H7 (cell line): ENCODE measurements at places on chromosomes 6 and 20. TPM values are rescaled to one million over a fixed set of nuclear protein-coding genes. Genes with fewer than 3 reads are reported as not detected.

GRCh38 chr6:67881706-67882065 is 753.4 kb upstream of the ADGRB3 start:
- DNase-seq = no peak

DNA sequence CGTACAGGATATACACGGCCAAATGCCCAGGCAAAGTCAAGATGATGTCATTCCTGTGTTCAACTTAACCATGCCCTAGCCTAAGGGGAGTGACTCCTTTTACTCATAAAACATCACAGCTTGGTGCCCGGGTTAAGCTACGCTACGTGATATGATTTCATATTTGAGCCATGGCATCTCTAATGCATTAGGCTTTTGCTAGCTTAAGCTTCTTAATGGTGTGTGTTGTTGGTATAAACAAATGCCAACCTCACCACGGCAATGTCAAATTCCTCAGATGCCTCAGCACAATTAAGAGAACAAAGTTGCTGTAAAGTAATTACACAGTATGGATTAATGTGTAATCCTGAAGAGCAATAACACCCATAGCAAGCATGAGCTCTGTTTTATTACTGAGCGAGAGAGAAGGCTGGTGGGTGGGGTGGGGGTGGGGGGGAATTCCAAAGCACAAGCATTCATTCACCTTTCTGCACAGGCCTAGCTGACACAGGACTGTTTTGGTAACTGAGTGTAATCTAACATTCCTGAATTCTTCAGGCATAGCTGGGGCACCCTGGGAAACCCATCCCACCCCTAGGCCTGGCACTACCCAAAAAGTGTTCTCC is 44.7 kb upstream of the CNKSR3 start:
- peak; percentile 18 for DNase-seq

DNA sequence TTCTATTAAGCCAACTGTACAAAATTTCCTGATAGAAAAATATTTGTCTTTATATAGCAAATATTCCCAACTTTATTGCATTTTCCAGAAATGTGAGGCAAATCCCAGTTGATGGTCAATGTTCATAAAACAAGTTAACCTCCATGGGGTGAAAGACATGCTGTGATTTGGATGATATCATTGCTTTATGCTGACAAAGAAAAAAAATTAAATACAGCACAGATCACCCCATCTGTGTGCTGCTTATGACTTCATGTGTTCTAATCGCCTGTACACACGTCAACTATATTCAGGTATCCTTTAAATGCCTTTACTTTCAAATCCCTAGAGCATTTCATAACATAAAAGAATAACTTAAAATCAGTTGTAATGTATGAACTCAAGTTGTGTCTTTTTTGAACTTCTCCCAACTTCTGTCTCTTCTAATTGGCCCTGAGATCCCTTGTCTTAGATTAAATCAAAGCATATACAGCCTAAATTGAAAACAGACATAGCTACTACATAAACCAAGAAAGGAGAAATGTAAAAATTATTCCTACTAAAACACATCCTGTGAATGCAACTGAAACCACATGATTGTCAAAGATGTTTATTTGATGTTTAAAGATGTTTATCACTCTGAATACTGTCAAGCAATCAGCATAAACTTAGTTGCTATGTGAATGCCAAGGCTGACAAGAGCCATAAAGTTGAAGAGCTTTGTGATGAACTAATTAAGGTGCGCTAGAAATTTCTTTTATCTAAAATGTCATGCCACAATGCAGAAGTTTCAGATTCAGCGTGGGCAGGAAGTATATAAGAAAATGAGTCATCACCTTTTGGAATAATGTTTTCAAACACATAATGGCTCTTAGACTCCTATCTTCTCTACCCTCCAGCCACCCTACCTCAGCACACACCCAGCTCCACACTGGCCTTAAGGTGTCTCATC is 68.7 kb downstream of the FILIP1 start:
- DNase-seq = no peak

DNA sequence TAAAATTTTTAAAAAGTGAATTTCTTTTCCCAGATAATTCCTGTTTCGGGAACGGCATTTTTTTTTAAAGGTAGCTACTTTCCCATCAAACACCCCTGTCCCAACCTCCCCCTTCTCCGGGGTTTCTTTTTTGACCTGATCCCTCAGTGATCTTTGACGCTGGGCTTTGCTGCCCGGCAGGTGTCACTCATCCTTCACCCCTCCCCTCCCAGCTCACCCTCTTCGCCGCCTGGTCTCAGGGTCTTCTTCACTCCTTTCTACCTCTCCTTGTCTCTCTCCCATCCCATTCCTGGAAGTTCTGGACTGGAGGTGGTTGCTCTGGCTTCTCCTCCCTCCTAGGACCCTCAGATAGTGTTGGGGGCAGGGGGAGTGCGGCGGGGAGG is 329 bp upstream of the GPR6 start:
- DNase-seq = peak; percentile 73

DNA sequence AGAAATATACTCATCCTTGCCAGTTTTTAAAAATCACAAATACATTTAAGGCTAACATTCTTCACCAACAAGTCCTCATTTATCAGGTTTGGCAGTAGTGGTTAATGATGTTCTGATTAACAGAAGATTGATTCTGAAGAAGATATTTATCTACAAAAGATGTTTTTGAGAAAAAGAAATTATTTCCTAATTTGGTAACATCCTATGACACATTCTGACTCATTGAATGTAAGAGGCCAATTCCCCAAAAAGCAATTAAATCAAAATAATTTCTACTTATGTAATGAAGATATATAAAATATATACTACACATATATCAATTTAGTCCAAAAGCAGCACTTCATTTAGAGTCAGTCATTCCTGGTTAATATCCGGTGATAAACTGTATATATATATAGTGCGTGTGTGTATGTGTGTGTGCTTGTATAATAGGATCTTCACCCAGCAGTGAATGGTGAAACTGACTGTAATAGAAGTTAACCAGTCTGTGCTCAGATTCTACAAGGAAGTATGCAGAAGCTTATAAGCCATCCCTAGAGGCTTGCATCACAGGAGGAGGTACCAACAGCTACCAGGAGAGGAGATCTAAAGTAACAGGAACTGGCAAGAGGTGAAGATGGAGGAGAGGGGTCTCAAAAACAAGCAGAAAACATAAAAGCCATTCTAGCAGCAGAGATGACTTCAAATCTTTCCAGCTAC is 82.9 kb upstream of the MARCKS start:
- no peak for DNase-seq

GRCh38 chr6:168711049-168711640 is 270.2 kb downstream of the SMOC2 start:
- DNase-seq = peak; percentile 57

GRCh38 chr6:33571637-33572316 is 8.3 kb downstream of the BAK1 start:
- no peak for DNase-seq

DNA sequence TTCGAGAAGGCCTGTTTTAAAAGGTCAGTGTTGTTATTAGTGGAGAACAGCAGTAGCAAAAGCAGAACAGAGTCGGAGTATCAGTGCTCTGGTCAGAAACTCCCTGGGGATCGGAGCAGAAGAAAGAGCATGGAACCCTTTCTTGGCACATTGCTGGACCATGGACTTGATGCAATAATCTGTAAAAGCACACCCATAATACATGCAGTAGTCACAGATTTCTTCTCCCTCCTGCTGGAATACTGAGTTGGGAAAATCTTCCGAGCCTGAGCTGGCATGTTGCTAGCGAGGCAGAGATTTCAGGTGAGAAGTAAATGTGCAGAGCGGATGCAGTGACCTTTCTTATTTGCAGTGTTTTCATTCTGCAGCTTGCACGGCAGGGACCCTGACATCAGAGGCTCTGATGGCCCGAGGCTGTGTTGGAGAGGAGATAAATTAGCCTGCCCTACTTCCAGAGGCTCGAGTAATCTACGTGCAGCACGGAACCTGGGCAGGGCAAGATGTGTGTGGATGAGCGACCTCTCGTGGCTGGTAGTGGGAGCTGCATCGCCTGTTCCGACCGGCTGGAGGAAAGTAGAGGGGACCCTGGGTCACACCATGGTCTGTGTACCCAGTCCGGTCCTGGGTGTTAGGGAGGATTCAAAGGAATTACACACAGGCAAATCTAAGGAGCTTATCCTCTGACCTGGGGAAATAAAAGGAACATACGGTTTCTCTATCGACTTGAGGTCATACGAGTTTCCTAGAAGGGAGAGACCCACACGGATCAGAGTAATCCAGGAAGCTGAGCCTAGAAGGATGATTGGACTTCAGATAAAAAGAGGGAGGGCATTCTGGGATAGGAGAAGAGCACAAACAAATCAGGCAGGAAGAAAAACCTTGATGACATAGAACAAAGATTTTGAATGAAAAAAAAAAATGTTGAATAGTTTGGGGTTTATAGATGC is 137.0 kb upstream of the STMND1 start:
- DNase-seq = peak; percentile 32

DNA sequence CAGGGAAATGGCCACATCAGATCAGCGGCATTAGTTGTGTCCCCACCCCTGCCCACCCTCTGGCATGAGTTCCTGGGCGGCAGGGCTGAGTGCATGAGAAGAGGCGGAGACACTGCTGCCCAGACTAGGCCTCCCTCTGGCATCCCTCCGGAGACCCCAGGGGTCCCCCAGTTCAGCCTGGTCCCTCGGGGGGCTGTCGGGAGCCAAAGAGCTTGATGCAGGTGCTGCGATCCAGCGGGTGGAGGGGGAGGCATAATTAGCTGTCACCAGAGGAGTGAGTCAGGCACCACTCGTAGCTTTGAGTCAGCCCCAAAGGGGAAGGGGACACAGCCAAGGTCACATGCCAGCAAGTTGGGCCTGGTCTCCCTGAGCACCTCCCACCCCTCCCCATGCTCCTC is 34.5 kb downstream of the DLGAP4 start:
- DNase-seq = no peak

DNA sequence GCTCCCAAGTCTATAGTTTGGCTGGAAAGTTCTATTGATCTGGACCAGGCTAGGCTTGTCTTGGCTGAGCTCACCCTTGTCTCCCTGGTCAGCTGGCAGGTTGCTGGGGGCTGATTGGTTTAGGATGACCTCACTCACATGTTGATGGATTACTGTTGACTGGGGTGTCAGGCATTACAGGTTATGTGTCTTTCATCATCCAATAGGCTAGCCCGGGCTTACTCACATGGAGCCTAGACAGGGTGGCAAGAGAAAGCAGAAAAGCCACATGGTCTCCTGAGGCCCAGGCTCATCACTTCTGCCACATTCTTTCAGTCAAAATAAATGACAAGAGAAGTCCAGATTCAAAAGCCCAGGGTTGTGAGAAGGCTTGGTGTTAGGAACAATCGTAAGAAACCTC is 103.5 kb downstream of the BFSP1 start:
- no peak for DNase-seq

- no peak for DNase-seq
Measured at GRCh38 chr6:10999994-11000393, 44.1 kb downstream of the ELOVL2 start.

DNA sequence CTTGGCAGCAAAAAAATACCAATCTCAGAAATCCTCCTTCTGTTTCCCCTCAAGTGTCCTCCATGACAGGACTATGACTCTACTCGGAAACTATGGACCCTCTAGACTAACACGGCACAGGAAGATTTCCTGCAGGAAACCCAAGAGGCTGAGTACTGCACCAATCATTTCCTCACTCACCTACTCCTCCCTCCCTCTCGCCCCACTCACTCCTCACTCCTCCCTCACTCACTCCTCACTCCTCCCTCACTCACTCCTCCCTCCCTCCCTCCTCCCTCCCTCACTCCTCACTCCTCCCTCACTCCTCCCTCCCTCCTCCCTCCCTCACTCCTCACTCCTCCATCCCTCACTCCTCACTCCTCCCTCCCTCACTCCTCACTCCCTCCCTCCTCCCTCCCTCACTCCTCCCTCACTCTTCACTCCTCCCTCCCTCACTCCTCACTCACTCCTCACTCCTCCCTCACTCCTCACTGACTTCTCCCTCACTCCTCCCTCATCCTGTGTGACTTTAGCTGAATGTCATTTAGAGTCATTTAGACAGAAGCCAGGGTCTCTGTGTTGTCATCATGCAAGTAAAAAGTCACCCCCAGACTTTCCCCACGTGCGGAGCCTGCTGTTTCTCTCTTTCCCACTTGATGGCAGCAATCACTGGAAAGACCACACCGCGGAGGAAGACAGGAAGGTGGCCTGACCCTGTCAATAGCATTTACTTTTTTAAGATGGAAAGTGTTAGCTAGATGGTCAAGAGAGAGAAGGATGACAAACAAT is 226.8 kb upstream of the PDE10A start:
- peak; percentile 69 for DNase-seq

DNA sequence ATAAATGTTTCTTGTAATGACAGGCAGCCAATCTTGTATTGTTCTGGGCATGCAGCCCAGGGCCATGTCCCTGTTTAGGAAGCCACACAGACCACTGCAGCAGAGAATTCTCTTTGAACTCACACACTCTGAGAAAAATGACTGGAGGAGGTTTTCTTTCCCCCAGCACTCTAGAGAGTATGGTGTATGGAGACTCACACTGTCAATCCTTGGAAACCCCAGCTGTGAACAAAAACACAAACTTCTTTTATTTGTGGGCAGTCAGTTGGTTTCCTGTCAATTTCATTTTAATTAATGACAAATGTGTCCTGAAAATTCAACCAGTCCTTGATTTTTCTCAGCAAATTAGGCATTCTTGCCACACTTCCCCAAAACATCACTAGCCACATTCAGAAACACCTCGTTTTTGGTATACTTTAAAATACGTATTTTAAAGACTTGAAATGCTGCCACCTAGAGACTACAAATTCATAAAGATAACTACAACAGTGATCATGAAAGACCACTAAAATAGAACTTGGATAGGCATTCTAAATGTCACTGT is 52.9 kb upstream of the UFL1 start:
- peak; percentile 2 for DNase-seq

- DNase-seq = no peak
Measured at GRCh38 chr6:34672657-34673043, 23.9 kb downstream of the ILRUN start.

DNA sequence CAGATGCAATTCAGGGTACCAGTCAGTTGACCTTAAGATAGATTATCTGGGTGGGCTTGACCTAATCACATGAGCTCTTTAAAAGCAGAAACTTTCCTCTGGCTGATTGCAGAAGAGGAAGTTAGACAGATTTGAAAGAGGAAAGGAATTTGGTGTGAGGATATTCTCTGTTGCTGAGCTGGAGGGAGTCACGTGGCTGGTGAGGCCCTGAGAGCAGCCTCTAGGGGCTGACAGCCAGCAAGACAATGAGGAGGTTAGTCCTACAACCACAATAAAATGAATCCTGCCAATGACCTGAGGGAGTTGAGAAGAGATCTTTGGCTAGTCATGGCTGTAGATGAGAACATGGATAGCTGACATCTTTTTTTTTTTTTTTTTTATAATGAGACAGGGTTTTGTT is 87.0 kb upstream of the B3GAT2 start:
- DNase-seq = no peak

- DNase-seq = no peak
Measured at GRCh38 chr6:4587171-4587570, 189.0 kb upstream of the CDYL start.

GRCh38 chr6:26122793-26123674 is 35.8 kb downstream of the HFE start:
- DNase-seq = peak; percentile 72

The MOG gene
- 1.4 and 2.0 TPM in 2 replicates for total RNA-seq

The CAGE1 gene
- total RNA-seq = 0.11 and 0.21 TPM in 2 replicates

The NOX3 gene
- total RNA-seq = not detected in 2 replicates

The C6orf15 gene
- total RNA-seq = not detected in 2 replicates

The PEX3 gene
- total RNA-seq = 21.9 and 24.9 TPM in 2 replicates

The PRELID3B gene
- 29.5 and 36.3 TPM in 2 replicates for total RNA-seq

The SLC29A1 gene
- 68.6 and 71.9 TPM in 2 replicates for total RNA-seq

The KIAA0408 gene
- 0.55 and 2.3 TPM in 2 replicates for total RNA-seq
